ENCODE measurements at places on chromosomes 6 and 20.

- no peak for DNase-seq
These were observed 99.4 kb downstream of the YTHDF1 start for GRCh38 chr20:63116412-63117106.

GRCh38 chr6:106181664-106182418 is 95.7 kb downstream of the PRDM1 start:
- DNase-seq = no peak

GRCh38 chr6:148455674-148456558 is 113.3 kb downstream of the SASH1 start:
- no peak for DNase-seq

GRCh38 chr6:46243754-46244153 is 73.0 kb upstream of the ENPP5 start:
- DNase-seq = no peak

DNA sequence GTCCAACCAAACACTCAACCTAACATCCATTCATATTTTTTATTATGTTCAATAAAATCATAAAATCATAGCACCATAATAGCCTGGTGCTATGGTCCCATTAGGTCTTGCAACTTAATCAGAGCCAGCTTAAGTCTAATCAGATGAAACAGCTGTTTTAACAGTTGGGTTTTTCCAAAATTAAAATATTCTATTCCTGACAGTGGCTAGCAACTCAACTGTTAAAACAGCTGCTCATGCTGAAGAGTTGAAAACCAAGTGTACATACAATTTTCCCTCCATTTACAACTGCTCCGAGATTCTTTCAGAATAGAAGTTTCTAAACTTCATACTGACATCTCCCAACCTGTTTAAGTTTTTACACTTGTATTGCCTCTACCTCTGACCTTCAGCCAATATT is 89.5 kb downstream of the UBE3D start:
- DNase-seq = no peak

DNA sequence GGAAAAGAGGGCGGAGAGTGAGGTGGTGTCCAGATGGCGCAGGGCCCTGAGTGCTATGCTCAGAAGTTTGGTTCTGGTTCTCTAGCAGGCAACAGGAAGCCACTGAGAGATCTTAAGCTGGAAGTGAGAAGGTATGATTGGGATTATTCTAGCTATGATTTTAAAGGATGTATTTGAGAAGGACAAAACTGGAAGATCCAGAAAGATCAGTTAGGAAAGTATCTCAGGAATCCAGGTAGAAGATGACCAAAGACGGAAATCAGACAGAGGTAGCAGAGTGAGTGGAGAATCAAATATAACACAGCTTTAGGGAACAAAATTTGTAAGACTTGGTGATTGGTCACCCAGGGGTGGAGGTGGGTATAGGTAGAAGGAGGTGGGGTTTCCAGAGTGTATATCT is 5.8 kb downstream of the SYNE1 start:
- no peak for DNase-seq

GRCh38 chr6:147528511-147529145 is 20.1 kb downstream of the SAMD5 start:
- DNase-seq = no peak

DNA sequence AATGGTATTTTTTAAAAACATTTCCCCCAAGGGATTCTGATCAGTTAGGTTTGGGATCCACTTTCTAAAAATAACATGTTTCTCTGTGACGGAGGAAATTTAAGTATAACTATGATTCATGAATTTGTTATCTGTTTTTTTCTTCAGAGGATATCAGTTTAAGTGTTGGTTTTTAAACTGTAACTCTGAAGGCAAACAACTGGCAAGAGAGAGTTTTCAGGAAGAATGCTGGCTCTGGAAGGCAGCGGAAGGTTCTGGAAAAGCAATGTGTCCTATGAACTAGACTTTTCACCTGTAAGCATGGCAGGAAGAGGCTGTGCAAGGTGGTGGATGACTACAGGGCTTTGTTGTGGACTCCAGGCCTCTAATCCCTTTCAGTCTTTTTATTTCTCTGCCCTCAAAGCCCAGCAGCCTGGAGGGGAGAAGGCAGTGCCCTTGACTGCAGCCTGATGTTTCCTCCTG is 153.1 kb downstream of the GMPR start:
- no peak for DNase-seq

DNA sequence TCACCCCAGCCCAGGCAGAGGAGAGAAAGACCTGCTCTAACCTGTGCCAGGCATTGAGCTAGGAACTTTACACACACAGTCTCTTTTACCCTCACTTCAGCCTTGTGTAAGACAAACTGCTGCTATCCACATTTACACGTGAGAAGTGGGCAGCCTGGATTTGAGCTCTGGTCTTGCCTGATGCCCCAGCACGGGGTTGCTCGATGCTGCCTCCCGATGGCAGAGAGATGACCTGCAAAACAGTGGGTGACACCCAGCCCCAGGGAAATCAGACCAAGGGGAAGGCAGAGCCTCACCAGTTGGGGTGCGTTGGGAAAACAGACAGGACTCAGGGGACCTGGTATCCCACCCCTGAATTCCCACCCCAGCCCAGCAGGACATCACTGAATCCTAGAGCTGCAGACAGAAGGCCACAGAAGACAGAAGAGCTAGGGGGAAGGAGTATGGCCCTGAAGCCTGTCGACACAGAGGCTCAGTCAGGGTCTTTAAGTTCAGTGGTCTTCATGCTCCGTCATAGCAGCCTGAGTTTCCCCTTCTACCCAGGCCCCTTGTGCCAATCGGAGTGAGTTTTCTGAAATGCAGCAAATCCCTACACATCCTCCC is 990 bp downstream of the BPI start:
- no peak for DNase-seq

Data from activated CD4-positive, CD25-positive, alpha-beta regulatory T cell treated with anti-CD3 and anti-CD28 coated beads, Interleukin-2, amount 50 U/mL, for 72 hours (primary cell).